Suppressor macrophage treated with lipopolysaccharide for 1 hour (primary cell): ENCODE measurements at places on chromosomes 2 and 18.

- no peak for DNase-seq
Observed at GRCh38 chr2:71562518-71562917, 109.2 kb downstream of the DYSF start.

- DNase-seq, result no peak
Observed at GRCh38 chr2:26977012-26977411, 6.6 kb downstream of the MAPRE3 start.

DNA sequence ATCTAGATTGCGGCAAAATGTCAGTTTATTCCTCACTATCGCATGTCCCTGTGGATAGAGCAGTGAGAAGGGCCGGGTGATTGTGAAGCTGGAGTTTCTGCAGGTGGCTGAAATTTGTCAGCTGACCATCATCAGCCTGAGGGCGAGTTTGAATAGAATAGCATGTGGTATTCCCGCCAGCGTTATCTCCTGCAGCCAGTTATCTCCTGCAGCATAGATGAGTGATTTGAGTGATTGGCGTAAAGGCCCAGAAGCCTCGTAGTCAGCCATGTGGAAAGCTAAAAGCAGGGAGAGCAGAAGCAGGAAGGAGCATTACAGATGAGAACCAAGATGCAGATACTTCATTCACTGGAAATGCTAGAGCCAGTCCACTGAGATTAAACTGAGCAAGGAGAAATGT, 65.5 kb downstream of the CABLES1 start:
- no peak for DNase-seq

GRCh38 chr2:167293943-167294775, 405.9 kb downstream of the XIRP2 start:
- peak; percentile 12 for DNase-seq

- DNase-seq, result no peak
Observed at GRCh38 chr2:140648393-140648792, 1482.4 kb downstream of the LRP1B start.

DNA sequence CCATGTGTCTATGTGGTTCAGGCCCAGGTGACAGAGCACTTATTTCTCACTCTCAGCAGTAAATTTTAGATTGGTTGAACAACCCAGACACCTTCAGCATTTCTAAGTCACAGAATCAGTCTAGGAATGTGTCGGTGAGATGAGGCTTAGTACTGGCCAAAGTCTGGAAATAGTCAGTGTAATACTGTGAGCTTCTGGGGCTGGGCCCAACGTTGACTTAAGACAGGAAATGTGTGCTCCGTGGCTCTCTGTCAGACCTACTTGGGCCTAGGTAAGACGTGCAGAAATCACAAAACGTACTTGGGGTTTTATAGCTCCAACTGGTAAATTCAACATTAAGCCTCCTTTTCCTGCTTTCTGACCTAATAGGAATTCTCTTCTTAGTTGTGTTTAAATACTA, 160.3 kb upstream of the COL3A1 start:
- no peak for DNase-seq

DNA sequence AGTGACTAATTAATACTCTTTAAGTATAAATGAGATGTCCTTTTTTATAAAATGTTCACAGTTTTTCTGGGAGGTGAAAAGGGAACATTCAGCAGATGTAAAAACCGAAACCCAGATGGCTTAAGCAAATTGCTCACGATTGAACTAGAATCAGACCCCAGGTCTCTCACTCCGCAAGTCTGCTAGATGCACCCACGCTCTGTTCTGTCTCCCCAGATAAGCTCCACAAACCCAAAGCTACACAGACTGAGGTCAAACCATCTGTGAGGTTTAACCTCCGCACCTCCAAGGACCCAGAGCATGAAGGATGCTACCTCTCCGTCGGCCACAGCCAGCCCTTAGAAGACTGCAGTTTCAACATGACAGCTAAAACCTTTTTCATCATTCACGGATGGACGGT, 3.2 kb downstream of the LIPG start:
- no peak for DNase-seq

DNA sequence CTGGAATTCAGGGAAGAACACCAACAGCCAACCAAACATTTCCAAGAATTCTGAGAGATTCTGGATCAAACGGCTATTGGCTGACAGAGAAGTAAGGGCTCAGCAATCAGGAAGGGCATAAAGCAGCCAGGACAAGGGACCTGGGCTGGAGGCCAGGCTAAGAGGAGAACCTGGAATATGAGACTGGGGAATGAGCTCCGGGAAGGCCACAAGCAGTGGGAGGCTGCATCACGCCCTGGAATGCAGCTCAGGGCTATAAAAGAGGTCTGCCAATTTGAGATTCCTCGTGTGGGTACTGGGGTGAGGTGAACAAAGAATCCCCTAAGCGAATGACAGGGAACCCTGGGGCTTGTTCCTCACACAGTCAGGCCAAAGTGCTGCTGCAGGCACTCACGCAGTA, 60.4 kb downstream of the ANO7 start:
- no peak for DNase-seq

DNA sequence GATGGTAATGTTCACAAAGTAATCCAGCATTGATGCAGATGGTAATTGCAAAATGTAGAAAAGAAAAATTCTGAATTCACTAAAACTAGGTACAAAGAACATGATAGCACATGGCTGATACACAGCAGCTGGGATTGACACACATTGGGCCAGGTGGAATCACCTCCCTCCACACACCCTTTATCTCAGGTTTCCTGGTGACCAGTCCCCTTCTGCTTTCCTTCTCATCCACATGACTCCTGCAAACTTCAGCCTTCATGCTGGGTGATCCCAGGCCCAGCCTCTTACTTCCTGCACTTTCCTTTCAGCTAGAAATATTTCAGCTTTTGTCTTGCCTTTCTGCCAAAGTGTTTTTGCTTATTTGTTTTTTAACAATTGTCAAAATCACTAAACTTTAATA, 246.9 kb downstream of the LNPK start:
- DNase-seq, result no peak
